Renal cortical epithelial cell (primary cell): ENCODE measurements at places on chromosomes 12 and 14.

DNA sequence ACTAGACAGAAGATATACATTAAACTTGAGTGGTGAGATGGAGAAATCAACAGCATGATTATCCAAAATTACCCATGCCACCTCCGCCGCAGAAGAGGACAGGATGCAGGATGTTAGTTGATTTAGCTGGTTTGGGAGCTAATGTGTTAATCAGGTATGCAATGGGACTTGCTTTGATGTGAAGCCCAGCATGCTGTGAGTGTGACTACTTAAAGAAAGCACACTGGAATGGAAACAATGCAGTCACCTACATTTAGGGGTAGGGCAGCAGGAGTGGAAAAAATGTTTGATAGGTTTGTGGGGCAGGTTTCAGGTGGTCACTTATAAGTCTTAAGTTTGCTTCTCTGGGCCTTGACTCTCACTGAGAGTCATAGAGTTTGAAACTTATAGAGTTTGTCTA, 170.0 kb upstream of the DAAM1 start:
- no peak for DNase-seq

DNA sequence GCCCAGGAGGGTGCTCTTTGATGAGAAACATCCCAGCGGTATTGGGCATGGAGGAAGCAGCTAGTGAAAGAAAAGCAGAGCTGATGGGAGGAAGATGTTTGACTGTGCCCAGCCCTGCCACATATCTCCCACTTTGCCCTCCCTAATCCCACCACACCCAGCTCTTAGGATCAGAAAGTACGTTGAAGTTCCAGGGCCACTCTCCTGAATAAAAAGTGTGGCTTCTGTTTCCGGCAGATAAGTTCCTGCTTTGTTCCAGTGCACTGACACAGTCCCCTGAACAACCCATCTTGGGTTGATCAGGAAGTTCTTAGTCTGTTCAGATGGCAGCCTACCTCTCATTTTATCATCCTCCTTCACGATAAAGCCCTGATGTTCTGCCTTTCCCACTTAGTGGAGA, 16.5 kb downstream of the TPCN1 start:
- no peak for DNase-seq

- peak; percentile 47 for DNase-seq
Measured at GRCh38 chr12:109875572-109876131, 4.7 kb downstream of the GLTP start.

DNA sequence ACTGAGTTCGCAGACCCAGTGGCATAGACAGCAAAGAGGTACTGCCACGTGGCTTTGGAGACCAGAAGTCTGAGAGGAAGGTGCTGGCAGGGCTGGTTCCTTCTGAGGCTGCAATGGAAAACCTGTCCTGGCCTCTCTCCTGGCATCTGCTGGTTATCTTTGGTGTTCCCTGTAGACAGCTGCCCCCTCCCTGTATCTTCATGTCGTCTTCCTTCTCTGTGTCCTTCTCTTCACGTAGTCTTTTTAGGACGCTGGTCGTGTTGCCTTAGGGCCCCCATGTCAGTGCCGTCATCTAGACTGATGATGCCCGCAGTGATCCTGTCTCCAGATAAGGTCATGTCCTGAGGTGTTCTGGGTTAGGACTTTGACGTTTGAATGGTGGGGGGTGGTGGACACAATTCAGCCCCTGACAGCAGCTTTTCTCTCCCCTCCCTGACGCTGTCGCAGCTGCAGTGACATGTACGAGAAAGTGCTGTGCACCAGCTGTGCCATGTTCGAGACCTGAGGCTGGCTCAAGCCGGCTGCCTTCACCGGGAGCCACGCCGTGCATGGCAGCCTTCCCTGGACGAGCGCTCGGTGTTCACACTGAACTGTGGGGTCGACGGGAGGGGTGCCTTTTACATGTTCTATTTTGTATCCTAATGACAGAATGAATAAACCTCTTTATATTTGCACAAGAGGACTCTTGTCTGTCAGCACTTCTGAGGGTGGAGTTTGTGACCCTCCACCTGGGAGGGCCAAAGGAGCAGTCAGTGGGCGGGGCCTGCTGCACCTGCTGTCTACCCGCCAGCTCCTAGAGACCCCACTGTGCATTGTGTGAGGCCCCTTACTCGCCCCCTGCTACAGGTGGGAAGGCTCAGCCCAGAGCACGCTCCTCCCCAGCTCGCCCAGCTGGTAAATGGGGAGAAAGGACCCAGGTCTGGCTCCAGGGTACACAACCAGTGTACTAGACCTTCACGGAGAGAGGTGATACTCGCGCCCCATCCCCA, 6.3 kb downstream of the SIVA1 start:
- DNase-seq, result no peak

DNA sequence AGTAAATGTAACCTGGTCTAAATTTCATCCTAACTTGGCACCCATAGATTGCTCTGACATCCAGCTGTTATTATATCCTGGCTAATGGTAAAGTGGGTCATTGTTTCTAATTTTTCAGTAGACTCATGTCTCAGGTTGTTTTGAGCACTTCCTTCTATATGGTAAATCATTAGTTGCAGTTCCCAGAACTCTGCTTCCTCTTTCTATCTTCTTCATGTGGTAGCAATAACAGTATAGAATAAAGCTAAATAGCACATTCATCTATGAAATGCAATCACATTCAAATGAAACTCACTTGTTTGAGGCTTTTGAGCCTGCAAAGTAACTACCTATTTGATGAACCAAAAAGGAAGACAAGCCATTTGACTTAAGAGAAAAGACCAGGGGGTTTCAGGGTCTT, 65.1 kb upstream of the GZMB start:
- no peak for DNase-seq

- peak; percentile 10 for DNase-seq
Measured at GRCh38 chr14:51020024-51020710, 74.7 kb downstream of the TRIM9 start.

GRCh38 chr14:72664651-72665050, 229.2 kb downstream of the DPF3 start:
- DNase-seq, result no peak

DNA sequence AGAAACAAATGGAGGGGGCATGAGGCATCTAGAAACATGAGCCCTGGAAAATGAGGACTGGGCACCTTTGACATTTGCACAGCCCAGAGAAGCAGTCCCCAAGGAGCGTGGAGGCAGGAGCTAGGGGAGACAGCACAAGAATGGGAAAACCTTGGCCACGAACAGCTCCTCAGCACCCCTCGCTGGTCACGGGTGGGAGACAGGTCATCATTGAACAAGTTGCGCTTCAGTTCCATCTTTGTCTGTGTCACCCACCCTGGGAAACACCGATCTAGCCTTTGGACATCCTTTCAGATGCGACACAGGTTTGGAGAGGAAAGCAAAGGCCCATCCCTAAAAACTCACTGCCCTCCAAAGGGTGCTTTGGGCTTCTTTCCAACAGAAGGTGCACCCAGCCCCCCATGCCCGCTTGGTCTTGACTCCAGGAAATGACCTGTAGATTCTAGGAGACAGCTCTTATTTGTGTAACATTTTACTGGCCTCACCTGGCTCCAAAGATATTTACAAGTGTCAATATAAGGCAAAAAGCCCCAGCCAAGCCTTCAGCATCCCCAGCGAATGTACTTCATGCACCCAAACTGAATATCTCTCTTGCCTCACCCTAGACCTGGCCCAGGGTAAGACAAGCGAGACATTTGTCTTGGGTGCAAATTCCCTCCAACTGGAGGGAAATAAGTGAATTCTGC, 28.8 kb upstream of the CLMN start:
- no peak for DNase-seq

- no peak for DNase-seq
Measured at GRCh38 chr12:56571121-56571520, 49.5 kb downstream of the RBMS2 start.

GRCh38 chr12:18753481-18754123, 15.7 kb downstream of the CAPZA3 start:
- DNase-seq, result no peak

DNA sequence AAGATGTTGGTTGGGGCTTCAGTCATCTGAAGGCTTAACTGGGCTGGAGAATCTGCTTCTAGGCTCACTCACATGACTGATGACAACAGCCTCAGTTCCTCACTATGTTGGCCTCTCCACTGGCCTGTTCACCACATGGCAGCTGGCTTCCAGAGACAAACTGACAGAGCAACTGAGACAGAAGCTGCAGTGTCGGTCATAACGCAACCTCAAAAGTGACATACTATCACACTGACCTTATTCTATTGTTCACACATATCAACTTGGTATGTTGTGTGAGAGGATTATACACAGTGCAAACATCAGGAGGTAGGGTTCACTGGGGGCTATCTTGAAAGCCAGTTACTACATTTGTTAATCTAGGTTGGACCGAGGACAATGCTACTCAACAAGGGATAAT, 92.9 kb downstream of the PAWR start:
- no peak for DNase-seq

DNA sequence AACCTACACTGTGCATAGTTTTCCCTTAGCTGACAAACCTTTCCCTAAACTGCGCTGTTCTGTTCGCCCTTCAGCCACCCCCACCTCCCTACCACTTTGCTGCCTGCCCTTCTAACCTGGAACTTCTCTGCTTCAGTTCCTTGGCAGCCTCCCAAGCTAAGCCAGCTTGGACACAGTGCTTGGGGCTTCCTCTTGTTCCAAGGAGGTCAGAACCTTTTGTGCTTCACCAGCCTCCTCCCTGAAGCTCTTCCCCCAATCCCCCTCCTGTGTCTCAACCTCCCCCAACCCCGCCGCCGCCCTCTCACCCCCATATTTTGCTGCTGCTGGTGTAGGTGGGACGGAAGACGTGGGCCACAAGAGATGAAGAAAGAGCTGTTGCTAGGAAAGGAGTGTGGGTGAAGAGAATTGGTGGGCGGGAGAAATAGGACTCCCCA, 8.1 kb upstream of the RIC8B start:
- DNase-seq, result peak; percentile 93

DNA sequence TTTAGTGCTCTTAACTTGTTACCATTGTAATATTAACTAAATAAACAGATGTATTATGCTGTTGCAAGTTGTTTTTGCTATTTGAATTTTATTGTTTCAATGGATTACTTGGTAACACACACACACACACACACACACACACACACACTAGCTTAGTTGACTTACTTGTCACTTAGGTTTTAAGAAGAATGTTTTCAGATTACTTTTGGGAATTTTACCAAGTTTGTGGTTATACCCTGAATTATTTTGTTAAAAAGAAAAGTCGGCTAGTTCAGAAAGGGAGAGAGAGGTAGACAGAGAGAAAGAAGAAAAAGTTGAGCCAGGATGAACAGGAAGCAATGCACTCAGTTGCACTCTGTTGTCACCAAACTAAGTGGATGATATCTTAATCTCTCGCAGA, 5.3 kb downstream of the SSTR1 start:
- no peak for DNase-seq

- peak; percentile 98 for DNase-seq
Measured at GRCh38 chr12:111773801-111774551, 7.2 kb downstream of the ALDH2 start.
